ENCODE measurements at places on chromosomes 16 and 17. TPM values are rescaled to one million over a fixed set of nuclear protein-coding genes. Genes with fewer than 3 reads are reported as not detected.
A peak's percentile ranks its signal among the peaks of the same experiment; 100 is the strongest.

DNA sequence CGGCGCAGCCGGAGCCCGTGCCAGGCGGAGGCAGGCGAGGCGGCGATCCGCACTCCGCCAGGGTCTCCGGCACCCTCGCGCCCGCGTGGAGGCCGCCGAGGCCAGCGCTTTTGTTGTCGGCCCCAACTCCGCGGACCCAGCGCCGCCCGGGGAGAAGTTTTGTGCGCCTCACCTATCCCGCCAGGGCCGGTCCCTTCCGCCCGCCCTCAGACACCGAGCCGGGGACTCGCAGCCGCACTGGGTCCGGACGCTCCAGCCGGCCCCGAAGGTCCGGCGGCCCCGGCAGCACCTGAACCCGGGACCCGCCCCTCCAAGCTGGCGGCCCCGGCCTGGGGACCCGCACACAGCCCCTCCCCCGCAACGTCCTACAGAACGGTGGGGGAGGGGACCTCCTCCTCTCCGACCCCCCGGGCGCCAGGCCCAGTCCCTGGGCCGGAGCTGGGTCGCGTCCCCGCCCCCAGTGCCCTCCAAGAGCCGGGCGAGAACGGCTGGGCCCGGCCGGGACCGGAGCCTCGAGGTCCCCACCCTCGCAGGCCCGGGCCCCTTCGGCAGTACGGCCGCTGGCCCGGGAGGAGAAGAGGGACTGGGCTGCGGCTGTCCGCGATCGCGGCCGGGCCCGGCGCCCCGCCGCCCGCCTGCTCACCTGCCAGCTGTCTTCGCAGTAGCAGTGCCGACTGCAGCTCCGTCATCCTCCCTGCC is 698 bp downstream of the UBE2G1 start:
- DNase-seq, result peak; percentile 61

YBX2 gene
- not detected for polyA plus RNA-seq

GRCh38 chr17:7184091-7184488 is 4.9 kb upstream of the ASGR1 start:
- no peak for DNase-seq

TLCD3B gene
- polyA plus RNA-seq, result 0.24 TPM

SLC13A2 gene
- polyA plus RNA-seq, result not detected

BRCA1 gene
- 60.1 TPM for polyA plus RNA-seq

GGT6 gene
- not detected for polyA plus RNA-seq

- DNase-seq, result no peak
These were observed 8.1 kb upstream of the ITGAE start for GRCh38 chr17:3809135-3809534.

DNA sequence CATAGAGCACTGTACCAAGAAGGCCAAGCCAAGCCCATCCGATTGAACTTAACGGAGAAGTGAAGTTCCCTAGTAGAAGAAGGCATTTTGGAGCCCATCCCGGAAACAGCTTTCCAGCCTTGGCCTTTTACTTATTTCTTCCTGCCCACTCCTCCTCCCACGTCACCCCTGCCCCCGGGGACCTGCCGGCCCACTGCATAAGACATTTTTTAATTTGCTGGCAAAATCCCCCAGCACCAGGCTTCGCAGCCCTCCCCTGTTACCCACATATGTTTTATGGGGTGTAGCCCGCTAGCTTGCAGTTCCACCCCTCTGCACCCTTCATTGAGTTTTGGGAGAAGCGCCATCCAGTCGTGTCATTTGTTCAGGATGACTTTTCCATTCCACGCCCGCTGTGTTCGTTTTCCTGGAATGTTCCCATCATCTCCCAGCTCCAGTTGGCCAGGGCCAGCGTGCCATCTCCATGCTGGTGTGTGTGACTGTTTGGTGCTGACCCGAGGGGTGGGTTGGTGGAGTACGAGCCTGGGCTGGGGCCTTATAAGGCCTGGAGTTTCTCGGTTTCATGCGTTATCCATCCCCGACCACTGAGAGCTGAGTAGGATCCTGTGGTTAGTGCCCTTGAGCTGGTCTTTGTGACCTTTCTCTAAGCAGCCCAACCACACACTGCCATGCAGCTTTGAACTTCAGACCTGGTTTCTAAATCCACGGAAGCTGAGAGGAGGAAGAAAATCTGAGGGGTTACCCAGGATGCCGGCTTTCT is 20.0 kb upstream of the TBX2 start:
- DNase-seq, result no peak

DNA sequence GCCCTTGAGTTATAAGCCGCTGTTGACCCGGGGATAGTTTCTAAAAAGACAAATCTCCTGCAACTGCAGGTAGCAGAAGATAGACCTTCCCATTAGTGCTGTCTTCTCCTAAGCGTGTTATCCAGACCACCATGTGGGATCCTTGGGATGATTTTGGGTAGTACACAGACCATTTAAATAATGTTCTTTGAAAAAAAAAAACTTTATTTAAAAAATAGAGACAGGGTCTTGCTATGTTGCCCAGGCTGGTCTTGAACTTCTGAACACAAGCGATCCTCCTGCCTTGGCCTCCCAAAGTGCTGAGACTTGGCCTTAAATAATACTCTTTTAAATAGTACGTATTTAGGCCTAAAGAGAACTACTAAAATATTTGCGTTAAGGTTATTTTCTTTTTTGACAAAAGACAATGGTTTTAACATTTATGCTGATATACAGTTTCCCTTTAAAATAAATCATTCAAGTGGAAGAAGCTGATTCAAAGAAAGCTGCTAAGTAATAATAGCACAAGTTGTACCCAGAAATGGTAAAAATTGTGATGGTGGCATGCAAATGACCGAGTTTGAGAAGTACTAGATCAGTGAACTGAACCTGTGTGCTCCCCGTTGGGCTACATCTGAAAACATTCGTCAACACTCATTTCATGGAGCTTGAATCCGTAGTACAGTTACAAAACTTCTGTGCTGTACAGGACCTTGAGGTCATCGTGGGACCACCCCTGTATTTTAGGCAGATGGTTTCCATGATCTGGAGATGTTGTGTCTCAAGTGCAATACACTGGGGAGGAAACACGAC is 24.0 kb downstream of the SMARCE1 start:
- DNase-seq, result no peak

- DNase-seq, result peak; percentile 68
These were observed 138.4 kb upstream of the GSE1 start for GRCh38 chr16:85474621-85475217.
